ENCODE measurements at places on chromosomes 1 and 21.

GRCh38 chr1:19644681-19645410 lies 735 bp downstream of the NBL1 start:
- no peak for DNase-seq

- no peak for DNase-seq
These were observed 4.8 kb downstream of the FAM110D start for GRCh38 chr1:26163684-26164035.

GRCh38 chr1:184843732-184844495 lies 89.3 kb upstream of the EDEM3 start:
- no peak for DNase-seq

DNA sequence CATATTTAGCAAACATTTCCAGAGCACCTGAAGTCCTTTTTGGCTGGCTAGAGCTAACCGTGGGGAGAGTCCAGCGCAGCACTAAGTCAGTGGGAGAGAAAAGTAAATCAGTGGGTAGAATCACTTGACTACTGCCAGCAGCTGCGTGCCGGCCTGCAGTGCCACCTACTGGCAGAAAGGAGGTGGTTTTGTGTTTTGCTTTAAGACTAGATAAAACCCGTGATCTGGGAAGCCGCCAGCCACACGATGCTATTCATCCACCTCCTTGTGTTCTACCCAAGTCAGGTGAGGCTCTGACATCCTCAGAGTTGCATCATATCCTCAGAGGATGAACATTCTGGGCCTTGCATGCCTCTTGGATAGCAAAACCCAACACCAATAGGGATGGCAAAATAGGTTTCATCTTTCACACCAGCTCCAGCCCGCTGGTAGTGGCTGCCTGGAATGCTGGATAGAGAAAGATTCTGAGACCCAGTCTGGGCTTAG lies 14.1 kb upstream of the HEYL start:
- DNase-seq = peak; percentile 49

GRCh38 chr1:79353224-79353623 lies 346.7 kb upstream of the ADGRL4 start:
- DNase-seq = peak; percentile 64
